Stimulated activated CD4-positive, alpha-beta T cell treated with anti-CD3 and anti-CD28 coated beads, Interleukin-1b, Interleukin-23, amount 100 ng/mL, for 24 hours (primary cell): ENCODE measurements at places on chromosomes 4 and X.

GRCh38 chr4:144316869-144317268 lies 176.4 kb upstream of the GYPA start:
- no peak for DNase-seq

DNA sequence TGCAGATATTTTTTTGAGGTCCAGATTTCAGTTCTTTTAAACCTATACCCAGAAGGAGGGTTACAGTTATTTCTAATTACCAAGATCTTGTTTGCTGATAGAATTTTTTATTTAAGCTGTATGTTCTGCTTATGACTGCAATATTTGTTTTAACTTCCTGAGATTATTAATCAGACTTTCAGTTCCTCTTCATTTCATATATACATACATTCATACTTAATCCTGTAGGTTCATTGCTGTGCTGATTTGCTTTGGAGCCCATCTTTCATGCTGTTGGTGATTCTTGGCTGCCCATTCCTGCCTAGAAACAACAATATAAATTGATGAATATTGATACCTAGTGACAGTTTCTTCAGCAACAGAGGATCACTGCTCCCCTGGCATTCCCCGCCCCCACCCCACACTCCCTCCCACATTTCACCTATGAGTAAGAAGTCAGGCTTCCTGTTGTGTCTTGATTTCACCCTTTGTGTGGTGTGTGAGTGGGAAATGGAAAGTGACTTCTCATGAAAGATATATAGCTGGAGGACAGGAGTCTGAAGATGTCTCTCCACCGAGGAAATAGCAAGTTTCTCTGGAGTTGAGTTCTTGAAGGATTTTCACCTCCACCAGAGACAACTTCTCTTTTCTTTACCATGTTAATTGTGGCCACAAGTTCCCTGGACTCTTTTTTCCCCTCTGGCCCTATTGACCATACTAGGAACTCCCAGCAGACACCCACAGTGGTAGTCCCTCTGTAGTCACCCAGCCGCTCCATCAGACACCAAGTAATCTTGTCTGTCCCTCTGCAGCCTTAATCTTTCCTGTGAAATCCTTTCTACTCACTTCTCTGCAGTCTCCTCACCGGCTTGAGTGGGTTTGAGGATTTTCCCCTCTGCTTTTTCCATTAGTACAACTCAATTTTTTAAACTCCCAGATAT lies 118.4 kb downstream of the ASB9 start:
- DNase-seq = no peak

DNA sequence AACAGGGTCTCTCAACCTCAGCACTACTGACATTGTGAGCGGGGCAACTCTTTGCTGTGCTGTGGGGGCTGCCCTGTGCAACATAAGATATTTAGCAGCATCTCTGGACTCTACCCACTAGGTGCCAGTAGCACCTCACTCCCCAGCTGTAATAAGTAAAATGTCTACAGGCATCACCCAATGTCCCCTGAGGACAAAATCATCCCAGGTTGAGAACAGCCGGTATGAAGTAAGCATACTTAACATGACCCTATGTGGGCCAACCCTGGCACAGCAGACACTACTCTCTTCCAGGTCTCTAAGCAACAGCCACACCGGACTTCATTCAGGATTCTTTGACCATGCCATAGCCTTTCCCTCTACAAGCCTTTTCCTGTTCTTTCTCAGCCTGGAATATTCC lies 10.5 kb upstream of the MGST2 start:
- no peak for DNase-seq

- DNase-seq = no peak
Measured at GRCh38 chr4:152500275-152500674, 35.6 kb downstream of the FBXW7 start.

GRCh38 chr4:91963486-91963885 lies 340.3 kb upstream of the GRID2 start:
- DNase-seq = no peak

GRCh38 chrX:20001588-20001987 lies 10.7 kb upstream of the BCLAF3 start:
- DNase-seq = no peak

- DNase-seq = no peak
Measured at GRCh38 chrX:1321674-1322073, 14.9 kb upstream of the IL3RA start.

DNA sequence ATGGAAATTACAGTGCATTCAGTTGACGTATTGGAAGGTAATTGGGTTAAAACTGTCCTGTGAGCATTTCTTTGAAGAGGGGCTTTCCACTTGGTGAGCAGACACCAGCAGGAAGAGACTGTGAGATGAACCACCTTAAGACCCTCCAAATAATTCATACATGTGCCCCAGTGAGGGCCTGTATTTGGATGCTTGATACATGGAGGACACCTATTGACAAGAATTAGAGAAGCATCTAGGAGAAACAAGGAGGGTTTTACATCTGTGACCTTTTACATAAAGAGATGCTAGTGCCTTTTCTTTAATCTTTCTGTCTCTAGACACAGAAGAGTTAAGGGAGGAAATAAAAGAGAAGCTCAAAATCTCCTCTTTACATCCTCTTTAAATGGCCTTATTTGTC lies 1115.3 kb upstream of the IGFBP7 start:
- no peak for DNase-seq

DNA sequence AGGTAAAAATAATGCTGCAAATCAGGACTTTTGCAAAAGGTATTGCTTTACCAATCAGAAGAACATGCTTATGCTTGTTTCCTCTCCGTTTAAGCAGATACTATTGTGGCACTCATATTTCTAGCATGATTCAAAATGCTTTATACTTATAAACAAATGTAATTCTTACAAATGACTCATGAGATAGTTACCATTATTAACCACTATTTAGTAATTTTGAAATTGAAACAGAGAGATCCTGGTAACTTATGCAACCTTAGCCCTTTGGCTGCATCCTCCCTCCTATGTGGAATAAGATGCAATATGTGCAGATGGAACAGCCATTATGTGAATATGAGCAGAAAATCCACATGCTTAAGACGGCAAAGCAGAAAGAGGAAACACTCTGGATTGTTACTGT lies 164.7 kb downstream of the PCDH18 start:
- DNase-seq = no peak

- DNase-seq = no peak
Measured at GRCh38 chr4:169952236-169953002, 73.8 kb downstream of the MFAP3L start.

DNA sequence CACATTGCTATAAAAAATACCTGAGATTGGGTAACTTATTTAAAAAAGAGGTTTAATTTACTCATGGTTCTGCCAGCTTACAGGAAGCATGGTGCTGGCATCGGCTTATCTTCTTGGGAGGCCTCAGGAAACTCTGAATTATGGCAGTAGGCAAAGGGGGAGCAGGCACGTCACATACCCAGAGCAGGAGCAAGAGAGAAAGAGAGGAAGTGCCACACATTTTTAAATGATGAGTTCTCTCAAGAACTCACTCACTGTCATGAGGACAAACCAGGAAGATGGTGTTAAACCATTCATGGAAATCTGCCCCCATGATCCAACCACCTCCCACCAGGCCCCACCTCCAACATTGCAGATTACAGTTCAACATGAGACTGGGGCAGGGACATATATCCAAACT lies 10.0 kb upstream of the AFF1 start:
- DNase-seq = no peak

GRCh38 chr4:102675141-102675540 lies 85.6 kb downstream of the MANBA start:
- DNase-seq = no peak

GRCh38 chrX:13934731-13935130 lies 95.0 kb downstream of the GEMIN8 start:
- no peak for DNase-seq

DNA sequence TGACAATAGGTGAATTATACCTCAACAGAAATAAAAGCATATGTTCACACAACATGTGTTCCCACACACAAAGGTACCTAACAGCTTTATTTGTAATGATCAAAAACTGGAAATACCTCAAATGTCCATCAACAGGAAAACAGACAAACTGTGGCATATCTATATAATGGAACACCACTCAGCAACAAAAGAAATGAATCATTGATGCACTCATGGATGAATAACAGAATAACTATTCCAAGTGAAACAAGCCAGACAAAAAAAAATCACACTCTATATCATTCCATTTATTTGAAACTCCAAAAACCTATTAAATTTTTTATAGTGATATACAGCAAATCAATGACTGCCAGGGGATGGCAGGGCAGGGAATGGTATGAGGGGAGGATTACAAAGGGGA lies 148.1 kb downstream of the PLS3 start:
- DNase-seq = no peak

DNA sequence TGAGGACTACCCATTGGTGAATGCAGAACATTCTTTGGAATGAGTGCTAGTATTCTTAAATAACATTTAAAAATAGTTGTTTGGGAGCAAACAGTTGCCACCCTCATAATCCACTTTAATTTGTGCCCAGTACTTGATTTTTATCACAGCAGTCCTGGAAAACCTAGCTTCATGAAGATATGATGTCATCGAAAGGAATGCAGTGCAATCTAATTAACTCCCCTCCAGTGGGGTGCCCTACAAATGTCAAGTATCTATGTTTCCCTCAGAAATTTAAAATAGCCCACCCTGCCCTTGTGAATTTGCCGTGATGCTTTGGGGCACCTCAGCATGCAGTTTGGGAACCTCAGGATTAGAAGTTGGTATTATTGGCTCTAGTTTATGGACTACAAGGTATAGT lies 5.4 kb downstream of the RAB9A start:
- no peak for DNase-seq

GRCh38 chr4:13763707-13764106 lies 136.2 kb upstream of the BOD1L1 start:
- no peak for DNase-seq

- no peak for DNase-seq
Measured at GRCh38 chrX:152847281-152847680, 16.4 kb downstream of the NSDHL start.

DNA sequence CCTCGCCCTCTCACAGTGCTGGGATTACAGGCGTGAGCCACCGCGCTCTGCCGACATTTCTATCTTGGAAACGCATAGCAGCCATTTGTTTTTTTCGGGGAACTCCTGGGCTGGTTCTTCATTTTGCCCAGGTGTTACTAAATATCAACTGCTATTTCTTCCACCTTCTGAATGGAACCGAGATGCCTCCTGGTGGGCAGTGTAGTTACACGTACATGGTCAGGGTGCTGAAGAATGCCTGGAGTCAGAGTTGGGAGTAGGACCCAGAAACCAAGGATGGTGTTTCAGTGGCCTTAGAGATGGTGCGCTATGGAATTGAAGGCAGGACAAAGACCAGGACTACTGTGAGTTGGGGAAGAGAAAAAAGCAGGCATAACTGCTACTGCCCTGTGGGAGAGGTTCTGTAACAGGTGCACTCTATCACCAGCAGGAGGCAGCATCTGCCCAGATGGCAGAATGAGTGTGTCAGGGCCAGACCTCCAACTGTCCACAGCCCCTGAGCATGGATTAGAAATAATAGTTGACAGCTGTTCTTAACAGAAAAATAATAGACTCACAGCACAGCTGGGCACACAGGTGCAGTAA lies 81.7 kb downstream of the ZC4H2 start:
- DNase-seq = peak; percentile 2

- DNase-seq = no peak
Measured at GRCh38 chr4:102321260-102321995, 23.9 kb downstream of the SLC39A8 start.

- no peak for DNase-seq
Measured at GRCh38 chrX:56813318-56813837, 84.3 kb downstream of the NBDY start.

GRCh38 chrX:69024931-69025330 lies 140.3 kb downstream of the PJA1 start:
- DNase-seq = no peak

- no peak for DNase-seq
Measured at GRCh38 chr4:138177278-138177968, 64.7 kb downstream of the SLC7A11 start.

- no peak for DNase-seq
Measured at GRCh38 chrX:41981481-41982013, 58.2 kb upstream of the CASK start.

- no peak for DNase-seq
Measured at GRCh38 chr4:121998024-121998423, 46.2 kb upstream of the TRPC3 start.

DNA sequence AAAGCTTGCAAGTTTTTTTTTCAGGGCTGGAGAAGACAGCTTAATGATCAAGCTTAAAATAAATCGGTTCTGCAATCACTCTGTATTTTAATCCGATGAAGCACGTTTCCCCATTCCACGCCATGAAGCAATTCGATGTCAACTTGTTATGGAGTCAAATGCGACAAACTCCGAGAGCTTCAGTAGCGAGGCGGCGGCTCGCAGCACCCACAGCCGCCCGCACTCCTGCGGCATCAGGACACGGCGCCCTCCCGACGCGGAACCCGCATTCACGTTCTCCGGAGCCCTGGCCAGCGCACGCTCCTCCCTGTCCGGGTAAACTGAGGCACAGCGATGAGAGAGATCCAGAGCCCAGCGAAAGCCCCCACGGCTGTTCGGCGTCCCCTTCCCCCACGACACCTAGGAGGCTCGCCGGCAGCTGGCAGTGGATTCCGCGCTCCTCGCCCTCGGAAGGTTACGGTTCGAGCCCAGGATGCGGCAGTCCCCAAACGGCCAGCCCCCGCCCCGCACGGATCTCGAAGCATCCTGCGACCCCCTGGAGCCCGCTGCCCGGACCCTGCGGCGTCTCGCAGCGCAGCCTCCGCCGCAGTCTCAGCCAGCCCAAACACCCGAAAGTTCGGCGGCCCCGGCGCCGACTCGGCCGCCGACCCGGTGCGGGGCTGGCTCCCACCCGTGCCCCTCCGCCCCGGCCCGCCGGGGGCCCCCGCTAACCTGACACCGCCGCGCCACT lies 507 bp downstream of the MFAP3L start:
- DNase-seq = no peak

DNA sequence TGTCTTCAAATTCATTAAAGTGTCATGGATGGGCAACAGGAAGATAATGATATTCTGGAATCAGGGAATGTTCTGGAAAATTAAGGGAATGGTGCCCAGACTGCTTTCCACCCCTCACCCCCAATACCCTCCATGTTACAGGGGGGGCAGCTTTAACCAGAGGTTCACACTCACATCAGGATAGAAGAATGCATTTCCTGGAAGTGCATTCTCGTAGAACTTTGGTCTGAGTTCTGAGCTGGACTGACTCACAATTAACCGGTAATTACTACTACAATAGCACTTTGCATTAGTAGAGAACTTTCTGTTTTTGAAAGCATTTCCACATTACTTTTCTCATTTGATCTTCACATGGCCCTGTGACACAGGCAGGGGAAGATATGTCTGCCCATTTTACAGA lies 52.5 kb upstream of the SHISA3 start:
- no peak for DNase-seq

GRCh38 chr4:106315476-106315967 lies 487 bp downstream of the TBCK start:
- DNase-seq = peak; percentile 15

- DNase-seq = no peak
Measured at GRCh38 chr4:176198316-176198903, 3.0 kb upstream of the SPATA4 start.

GRCh38 chrX:69113723-69114122 lies 51.5 kb downstream of the PJA1 start:
- DNase-seq = no peak

DNA sequence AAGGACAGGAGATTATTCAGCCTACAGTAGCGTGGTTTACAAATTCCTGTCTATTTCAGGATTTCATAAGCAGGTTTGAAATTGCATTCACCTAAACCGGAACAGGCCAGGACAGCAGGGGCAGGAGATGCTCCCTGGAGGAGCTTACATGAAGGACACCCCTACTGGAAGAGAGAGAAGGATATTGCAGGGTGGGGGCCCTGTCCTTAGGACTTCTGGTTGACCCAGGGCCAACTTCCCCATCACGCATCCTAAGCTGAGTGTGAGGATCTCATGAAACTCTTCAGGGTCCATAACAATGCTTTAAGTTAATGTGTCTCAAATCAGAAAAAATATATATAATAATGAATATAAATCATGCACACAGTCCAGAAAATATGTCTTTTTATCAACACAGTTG lies 6.4 kb upstream of the DHRSX start:
- no peak for DNase-seq
